ENCODE measurements at places on chromosomes 16 and 17.

GRCh38 chr17:73538445-73538844 lies 105.8 kb downstream of the SDK2 start:
- DNase-seq = no peak

DNA sequence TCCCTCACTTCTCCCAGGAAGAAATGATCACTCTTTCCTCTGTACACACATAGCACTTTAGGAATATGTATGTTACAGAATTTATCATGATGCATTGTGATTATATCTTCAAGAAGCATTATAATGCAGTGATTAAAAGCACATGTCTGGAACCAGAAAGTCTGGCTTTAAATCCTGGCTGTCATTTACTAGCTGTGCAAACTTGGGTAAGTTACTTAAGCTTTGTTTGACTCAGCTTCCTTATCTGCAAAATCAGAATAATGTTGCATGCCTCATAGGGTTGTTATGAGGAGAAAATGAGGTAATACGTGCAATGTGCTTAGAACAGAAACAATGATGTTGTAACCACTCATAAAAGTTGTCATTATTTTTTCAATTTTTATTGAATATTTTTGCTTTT lies 156.3 kb upstream of the ZKSCAN2 start:
- no peak for DNase-seq

DNA sequence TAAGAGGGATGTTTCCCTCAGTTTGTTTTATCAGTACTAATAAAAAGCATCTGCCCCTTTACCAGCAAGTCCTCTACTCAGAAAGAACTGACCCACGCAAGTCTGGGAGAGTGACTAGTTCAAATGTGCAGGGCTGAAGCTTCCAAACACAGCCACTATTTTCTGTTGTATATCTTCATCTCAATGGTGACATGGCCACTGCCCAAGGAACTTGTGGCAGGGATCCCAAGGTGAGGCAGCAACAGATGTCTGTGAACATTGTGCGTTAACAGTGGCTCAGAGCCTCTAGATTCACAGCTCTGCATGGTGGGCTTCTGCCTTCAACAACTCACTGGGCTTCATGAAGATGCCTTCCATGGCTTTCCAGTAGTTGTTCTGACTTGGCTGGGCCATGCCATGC lies 3.7 kb upstream of the BLTP2 start:
- no peak for DNase-seq

- DNase-seq = no peak
Measured at GRCh38 chr17:40720899-40721298, 17.3 kb upstream of the KRT24 start.

- DNase-seq = no peak
Measured at GRCh38 chr17:48498164-48498850, 32.5 kb downstream of the HOXB1 start.

- no peak for DNase-seq
Measured at GRCh38 chr16:31273676-31274075, 13.9 kb downstream of the ITGAM start.

- no peak for DNase-seq
Measured at GRCh38 chr17:44593156-44593555, 35.9 kb downstream of the FZD2 start.

GRCh38 chr16:23342083-23342640 lies 40.1 kb downstream of the SCNN1B start:
- DNase-seq = no peak

DNA sequence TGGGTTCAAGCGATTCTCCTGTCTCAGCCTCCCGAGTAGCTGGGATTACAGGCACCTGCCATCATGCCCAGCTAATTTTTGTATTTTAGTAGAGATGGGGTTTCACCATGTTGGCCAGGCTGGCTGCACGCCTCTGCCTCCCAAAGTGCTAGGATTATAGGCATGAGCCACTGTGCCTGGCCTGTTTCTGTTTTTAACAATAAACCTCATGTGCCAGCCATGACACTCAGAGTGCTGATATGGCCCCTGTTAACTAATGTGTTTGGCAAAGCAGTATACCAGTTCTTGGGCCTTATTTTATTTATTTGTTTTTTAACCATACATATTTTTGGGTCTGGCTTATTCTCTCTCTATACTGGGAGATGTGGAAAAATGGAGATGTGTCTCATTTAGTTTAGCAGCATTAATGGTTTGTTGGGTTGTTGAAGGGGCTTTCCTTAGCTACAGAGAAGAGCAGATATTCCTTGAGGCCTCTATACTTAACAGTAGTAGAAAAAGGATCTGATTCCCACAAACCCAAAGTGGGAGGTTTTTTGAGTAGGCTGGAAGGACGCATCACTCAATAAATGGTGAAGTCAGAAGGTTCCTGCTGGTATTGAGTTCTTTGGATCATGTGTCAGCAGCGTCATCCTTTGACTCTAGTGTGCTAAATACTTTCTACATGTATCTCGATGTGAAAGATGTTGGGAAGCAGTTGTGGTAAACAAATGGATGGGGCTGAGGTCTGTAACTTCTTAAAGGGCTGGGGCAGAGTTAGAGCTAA lies 16.2 kb upstream of the CDK5R1 start:
- DNase-seq = no peak

DNA sequence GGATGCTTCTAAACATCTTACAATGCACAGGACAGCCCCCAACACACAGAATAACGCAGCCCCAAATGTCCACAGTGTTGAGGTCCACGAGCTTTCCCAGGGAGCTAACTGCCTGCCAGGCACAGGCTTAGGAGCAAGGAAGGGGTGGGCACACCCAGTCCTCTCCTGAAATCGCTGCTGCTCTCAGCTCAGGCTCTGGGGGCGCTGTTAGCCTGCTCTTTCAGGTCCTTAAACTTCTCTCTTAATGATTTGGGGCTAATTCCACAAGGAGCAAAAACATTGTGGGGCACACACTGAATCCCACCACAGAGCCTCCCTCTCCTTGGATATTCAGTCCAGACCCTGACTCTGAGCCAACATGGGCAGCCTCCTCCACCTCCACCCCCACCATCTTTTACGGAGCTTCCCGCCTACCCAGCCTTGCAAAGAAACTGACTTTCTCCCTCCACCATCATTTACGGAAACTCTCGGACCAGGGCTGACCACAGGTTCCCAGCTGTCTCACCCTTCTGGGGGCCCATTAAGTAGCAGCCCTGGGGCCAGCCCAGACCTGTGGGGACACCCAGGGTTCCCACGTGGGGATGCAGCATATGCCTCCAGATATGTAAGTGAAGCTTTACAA lies 1.1 kb downstream of the CD300H start:
- DNase-seq = peak; percentile 17
